ENCODE measurements at places on chromosomes 3 and 15.

GRCh38 chr3:132652640-132653270 lies 6.9 kb downstream of the ACAD11 start:
- peak; percentile 48 for DNase-seq

GRCh38 chr3:46283881-46284450 lies 41.7 kb downstream of the CCR3 start:
- no peak for DNase-seq

DNA sequence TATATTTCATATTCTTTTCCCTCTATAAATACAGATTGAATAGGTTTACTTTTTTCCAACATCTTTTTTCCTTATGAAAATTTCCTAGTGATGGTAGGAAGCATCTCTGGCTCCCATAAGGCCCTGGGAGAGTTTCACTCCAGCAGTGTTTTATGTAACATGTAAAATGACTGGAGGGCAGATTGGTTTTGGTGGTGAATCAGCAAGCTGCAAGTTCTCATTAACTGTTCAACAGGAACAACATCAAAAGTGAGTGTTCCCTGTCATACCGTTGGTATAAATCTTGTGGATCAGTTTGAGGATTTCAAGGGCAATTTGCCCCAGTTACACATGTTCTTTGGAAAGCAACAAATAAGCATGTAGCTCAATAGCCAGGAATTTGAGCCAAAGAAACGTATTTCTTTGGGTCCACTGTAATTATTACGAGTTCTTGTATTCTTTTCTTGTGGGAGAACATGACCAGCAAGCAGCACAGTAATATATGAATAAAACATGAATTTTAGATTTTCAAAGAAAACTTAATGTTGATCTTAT lies 345.7 kb downstream of the SV2B start:
- no peak for DNase-seq

GRCh38 chr15:94259121-94259751 lies 27.9 kb downstream of the MCTP2 start:
- DNase-seq = no peak

GRCh38 chr15:37820380-37821128 lies 113.9 kb upstream of the TMCO5A start:
- no peak for DNase-seq

GRCh38 chr3:66472313-66473134 lies 28.3 kb downstream of the LRIG1 start:
- peak; percentile 90 for DNase-seq

DNA sequence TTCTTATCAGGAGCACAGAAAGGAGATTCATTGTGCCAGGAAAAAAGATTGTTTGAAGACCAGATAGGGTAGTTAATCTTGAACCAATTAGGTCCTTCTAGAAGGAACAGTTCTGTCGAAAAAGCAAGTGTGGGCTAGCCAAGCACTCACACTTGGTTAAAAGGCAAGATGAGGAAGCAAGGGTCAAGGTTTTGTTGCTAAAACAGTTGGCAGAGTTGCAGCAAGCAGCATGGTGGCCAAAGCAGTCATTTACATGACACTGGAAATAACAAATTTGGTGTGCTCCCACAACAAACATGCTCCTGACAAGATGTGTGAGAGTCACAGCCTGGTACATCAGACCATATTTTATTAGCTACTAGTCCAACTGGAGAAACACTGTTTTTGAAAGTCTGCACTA lies 228.0 kb upstream of the CFAP20DC start:
- no peak for DNase-seq

- DNase-seq = no peak
These were observed 6.5 kb downstream of the DAG1 start for GRCh38 chr3:49476563-49476962.

- peak; percentile 72 for DNase-seq
These were observed 483.9 kb downstream of the RBMS3 start for GRCh38 chr3:29764603-29765254.

DNA sequence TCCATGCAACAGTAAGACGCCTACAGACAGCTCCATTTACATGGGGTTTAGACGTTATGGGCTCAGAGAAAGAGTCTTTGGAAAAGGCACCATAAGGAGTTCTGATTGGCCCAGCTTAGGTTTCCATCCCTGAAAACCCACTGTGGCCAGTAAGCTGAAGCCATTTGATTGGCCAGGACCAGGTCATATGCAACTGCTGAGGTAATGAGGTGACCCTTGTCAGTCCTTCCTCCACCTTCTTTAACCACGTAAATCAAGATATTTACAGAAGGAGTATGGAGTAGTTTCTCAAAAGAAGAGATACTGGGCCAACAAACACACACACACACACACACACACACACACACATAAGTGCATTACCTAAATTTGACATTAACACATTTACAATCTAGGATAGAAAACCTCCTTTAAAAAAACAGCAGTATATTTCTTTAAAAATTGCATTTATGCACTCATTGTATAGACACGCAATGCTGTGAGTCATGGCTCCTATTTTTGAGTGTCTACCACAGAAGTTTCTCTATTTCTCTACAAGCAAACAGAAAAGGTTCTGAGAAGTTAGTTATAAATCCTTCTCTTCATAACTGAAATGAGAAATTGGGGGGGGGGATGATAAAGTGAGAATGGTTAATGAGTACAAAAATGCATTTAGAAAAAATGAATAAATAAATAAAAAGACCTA lies 16.3 kb upstream of the MB21D2 start:
- DNase-seq = no peak

DNA sequence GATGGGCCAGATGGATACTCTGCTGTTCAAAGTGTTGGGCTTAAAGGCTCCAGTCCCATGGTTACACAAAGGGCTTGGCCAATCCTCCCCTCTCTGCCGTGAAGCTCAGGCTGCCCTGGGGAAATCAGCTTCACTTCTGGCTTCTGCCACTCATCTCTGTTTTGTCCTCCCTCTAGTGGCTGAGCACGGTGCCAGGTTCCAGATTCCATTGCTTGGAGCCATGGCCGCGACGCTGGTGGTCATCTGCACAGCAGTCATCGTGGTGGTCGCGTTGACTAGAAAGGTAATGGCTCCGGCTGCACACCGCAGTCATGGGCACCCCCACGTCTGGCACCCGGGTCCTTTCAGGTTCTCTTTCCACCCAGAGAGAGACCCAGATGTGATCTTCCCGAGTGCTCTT lies 5.6 kb downstream of the TIGIT start:
- no peak for DNase-seq

- no peak for DNase-seq
These were observed 18.5 kb downstream of the GRAMD2A start for GRCh38 chr15:72178976-72179585.

Data from astrocyte (in vitro differentiated cells and primary cell).